CD4-positive, alpha-beta T cell treated with Interleukin-15 for 1 hour (primary cell): ENCODE measurements at places on chromosomes 12 and 14.
A peak's percentile ranks its signal among the peaks of the same experiment; 100 is the strongest.

- DNase-seq: no peak
Measured at GRCh38 chr14:61706096-61706690, 10.9 kb downstream of the HIF1A start.

- no peak for DNase-seq
Measured at GRCh38 chr14:73796415-73796814, 55.2 kb upstream of the PTGR2 start.

DNA sequence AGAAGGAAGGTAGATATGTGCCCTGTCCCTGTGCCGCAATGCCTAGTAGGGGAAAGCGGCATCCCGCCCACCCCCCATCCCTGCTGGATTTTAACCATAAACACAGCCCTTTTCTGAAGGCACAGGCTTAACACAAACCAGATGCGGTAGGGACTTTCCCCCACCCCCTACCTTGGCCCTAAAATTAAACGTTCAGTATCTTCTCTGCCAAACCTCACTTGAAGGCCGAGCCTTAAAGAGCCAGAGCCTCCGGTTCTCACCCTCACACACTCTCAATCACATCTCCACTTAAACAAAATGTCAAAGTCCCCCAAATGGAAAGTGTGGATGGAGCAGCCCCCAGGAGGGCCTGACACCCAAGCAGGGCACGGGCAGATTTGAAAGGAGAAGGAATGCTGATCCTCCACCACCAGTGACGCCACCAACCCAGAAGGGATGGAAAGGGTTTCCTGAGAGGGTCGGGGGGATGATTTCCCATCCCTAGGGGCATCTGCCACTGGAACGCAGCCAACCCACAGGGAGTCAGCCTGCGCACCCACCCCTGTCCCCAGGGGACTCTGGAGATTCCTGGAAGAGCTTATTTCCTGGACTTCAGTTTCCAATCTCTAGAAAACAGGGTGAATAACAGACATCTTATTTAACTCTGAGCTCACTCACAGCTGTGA lies 26.4 kb downstream of the ACTN1 start:
- DNase-seq: no peak

DNA sequence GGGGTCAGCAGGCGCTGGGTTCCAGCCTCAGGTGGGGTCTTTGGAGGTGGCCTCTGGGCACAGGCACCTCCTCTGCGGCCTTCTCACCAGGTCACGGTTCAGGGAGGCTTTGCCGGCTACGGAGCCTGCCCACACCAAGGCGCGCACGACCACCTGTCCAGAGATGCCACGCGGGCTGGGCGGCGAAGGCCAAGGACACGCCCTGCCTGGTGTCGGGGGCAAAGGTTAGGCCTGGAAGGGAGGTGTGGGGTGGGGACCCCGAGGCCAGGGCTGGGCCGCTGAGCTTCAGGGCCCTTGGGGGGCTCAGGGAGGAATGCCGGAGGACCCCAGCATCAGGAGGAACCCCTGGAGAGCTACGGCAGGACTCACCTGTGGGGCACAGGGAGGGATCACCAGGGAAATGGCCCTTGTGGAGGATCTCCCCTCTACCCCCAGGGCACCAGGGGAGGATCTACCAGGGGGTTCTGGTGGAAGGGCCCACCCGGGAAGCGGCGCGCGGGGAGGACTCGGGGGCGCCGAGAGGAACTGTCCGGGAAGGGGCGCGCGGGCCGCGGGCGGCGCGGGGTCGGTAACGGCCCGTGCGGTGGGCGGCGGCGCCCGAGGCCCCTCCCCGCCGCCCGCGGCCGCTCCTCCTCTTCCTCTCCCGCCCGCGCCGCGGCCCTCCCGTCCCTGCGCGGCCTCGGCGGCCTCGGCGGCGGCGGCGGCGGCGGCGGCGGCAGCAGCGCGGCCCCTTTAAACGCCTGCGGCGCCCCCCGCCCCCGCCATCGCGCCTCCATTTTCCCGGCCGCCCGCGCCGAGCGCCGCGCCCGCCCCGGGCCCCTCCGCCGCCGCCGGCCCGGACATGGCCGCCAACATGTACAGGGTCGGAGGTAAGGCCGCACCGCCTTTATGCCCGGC lies at the start of gene MTA1:
TSS of gene MTA1 (plus strand) at position 633 of the 897 bp plus-strand sequence. CDS start at position 842, 209 bp downstream.
- DNase-seq: peak; percentile 37

GRCh38 chr12:81080431-81080983 lies 2.6 kb downstream of the ACSS3 start:
- no peak for DNase-seq

- no peak for DNase-seq
Measured at GRCh38 chr14:51479584-51480325, 172.0 kb upstream of the FRMD6 start.

GRCh38 chr12:6632026-6632983 lies 3.5 kb downstream of the LPAR5 start:
- DNase-seq: peak; percentile 63

DNA sequence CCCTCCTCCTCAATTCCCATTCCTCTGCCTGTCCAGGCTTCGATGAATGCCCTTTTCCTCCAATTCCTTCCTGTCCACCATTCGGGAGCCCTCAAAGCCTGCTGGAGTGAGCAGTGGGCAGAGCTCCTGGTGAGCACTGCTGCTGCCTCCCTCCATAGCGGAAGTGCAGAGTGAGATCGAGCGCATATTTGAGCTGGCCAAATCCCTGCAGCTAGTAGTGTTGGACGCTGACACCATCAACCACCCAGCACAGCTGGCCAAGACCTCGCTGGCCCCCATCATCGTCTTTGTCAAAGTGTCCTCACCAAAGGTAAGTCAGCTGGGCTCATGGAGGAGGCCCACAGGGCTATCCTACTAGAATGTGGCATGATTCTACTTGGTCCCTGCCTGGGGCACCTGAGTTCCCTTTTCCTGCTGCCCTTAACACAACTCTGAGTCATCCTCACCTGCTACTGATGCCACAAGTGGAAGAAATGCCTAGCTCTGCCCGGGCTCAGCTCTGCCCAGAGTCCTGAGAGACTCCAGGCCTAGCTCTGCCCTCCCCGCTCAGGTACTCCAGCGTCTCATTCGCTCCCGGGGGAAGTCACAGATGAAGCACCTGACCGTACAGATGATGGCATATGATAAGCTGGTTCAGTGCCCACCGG lies 8.0 kb downstream of the CACNB3 start:
- DNase-seq: no peak

DNA sequence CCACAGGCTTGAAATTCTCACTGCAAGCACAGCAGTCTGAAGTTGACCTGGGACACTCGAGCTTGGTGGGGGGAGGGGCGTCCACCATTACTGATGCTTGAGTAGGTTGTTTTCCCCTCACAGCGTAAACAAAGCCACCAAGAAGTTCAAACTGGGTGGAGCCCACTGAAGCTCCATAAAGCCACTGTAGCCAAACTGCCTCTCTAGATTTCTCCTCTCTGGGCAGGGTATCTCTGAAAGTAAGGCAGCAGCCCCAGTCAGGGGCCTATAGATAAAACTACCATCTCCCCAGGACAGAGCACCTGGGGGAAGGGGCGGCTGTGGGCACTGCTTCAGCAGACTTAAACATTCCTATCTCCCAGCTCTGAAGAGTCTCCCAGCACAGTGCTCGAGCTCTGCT lies 31.7 kb upstream of the ST8SIA1 start:
- DNase-seq: no peak

- DNase-seq: no peak
Measured at GRCh38 chr12:2304223-2304622, 251.4 kb downstream of the CACNA1C start.

GRCh38 chr14:92973798-92974372 lies 50.9 kb downstream of the CHGA start:
- no peak for DNase-seq

DNA sequence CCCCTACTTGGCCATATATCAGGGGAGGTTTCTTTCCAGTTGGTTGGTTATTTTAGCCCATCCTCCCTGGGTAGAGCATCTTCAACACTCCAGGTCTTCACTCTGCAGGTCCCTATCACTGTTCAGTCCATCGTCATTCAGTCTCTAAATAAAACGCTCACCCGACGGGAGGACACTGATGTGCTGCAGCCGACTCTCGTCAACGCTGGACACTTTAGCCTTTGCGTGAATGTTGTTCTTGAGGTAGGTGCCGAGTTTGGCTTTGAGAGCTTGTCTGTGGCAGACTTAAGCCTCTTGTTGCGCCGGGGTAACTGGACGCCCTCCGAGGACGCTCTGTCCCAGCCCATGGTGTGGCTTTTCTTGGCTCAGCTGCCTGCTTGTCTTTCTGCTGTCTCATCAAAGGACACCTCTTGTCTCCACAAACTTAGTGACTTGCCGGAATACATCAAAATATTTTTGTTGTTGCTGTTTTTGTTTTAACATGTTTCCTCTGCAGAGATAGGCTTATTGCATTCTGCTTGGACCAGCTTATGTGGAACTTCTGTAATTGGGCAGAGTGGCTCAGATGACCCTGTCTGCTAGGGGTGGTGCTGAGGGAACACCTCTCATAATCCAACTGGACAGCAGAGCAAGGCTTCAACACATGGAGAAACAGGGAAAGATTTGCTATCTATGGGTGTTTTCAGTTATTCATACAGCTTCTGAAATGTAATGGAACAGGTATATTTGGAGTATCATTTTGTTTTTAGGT lies 26.5 kb downstream of the TCTN1 start:
- no peak for DNase-seq

GRCh38 chr14:65301862-65302539 lies 110.5 kb upstream of the FUT8 start:
- DNase-seq: no peak

DNA sequence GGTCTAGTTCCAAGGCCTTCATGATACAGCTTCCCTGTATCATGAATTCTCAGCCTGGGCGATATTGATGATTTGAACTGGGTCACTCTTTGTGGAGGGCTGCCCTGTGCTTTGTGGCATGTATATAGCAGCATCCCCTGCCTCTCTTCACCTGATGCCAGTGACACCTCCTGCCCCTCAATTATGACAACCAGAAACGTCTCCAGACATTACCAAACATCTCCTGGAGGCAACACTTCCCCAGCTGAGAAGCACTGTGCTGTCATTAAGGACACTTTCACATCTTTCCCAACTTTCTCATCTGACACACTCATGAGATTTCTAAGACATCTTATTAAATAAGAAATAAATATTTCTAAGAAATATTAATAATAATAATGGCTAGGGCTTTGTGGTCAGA lies 315.3 kb downstream of the BCL11B start:
- no peak for DNase-seq

- DNase-seq: no peak
Measured at GRCh38 chr12:110906083-110906482, 14.3 kb downstream of the MYL2 start.

- DNase-seq: no peak
Measured at GRCh38 chr12:79615596-79616560, 74.9 kb downstream of the PAWR start.

DNA sequence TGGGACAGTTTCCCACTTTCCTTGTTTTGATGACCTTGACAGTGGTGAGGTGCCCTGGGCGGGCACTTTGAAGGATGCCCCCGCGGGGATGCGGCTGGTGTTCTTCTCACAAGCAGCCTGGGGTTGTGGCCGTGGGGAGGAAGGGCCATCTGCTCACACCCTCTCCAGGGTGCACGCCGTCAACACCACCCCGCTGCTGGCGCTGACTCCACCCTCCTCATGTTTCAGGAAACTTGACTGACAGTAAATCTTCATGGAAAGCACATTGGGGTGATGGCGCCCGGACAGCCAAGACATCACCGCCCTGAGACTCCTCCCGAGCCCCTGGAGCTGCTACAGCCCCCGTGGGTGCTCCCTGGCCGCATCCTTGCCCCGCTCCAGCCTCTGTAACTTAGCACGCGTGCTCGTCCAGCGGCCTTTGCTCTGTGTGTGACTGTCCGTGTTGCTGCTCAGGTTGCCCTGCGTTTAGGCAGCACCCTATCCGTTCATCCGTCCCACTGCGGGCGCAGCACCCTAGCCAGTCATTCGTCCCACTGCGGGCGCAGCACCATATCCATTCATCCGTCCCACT lies 150.2 kb upstream of the C14orf180 start:
- DNase-seq: no peak

DNA sequence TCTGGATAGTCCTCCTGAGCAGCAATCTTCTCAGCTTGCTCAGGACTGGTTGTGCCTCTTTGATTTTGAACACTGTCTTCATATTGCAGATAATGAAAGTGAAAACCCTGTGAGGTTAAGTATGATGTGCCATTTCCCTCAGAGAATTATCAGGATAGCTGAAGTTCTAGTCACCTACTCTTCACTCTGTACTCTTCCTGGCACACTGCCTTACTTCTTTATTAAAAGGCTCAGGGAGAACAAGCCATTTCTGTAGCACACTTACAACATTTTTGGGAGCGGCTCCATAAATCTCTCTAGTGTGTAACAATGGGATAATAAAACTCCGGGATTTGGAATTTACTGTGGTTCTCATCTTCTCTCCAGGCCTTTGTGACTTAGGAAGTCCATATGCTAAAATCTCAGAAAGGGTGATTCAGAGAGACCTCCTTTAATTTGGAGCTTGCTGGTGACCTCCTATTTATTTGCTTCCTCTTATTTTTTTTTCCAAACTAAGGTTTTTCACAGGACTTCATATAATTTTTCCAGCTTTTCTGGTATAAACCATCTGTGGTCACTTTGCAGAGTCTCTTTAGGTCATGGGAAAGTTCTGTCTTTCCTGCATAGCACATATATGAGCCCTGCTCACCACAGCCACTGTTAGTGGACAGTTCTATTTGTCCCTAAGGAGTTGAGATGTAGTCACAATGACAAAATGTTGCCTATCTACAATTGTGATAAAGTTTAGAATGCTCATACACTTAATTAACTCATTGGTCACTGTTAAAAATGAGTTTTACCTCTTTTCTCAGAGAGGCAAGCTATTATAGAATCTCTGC lies 53.5 kb upstream of the LDHB start:
- DNase-seq: no peak

DNA sequence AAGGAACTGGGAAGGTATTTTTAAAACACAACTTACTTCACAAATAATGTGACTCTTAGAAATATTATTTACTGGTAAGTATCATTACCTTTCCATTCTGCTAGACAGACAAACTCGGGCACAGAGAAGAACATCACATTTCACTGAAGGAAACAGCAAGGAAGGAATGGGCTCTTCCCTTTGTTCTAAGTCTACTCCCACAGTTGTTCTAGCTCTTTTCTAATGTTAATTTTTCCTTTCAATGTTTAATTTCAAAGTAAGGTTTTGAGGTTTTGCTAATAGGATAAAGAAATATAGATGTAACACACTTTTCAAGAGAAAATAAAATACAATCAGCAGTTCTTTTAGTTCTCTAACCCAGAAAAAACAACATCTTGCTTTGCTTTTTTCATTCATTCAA lies 7.0 kb downstream of the NID2 start:
- no peak for DNase-seq

DNA sequence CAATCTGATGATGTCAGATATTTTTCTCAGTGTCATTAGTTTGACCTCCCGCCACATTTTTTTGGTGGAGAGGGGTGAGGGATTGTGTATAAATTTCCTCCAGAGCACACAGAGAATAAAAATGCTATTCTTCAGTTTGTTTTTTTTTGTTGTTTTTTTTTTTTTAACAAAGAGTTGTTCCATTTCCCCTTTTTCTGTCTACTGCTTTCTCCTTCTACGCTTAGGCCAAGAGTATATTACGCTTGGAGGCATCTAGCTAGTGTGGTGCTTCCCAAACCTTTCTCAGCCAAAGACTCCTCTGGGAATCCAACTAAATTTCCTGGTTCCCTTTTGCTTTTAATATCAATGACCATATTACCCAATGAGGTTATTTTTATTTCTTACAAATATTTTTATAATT lies 465.6 kb downstream of the ZFP36L1 start:
- no peak for DNase-seq
